GM13977 (cell line): ENCODE measurements at places on chromosomes 12 and 14.

DNA sequence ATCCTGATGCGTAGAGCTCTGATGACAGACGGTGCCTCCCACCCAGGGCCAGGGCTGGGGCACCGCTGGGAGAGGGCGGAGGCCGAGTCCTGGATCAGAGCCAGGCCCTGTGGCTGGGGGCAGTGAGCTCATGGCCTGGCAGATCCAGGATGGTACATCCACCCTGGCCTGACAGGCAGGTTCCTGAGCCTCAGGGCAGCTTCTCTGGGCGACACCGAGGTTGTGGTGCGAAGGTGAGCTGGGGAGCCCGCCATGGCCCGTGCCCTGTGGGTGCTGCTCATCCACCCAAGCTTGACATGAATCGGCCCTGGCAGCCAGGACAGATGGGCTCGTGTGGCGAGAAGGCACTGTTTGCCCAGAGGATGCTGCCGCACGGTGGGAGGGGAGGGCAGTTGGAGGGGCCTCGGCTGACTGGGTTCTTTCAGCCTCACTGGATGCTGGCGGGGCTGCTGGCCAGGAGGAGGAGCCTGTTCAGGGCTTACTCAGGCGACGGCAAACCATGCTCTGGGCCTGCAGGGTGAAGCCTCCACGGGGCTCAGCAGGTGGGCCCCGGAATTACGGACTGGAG, 16.6 kb downstream of the LRTM2 start:
- DNase-seq, result no peak

DNA sequence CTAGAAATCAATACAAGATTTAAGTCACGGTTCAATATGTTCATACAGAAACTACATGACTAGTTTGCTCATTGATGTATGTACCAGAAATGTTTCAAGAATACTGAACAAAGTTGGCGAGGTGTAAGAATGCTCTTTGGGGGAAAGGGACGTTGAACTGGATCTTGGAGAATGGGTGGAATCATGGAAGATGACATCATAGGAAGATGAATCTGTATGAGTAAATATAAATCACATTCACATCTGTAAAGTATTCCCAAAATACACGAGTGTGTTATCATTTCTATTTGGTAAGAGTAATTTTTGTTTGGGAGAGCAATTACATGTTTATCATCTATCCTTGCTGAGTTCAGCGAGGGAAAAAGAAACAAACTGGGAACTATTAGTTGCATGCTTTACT, 162.2 kb upstream of the TMTC1 start:
- no peak for DNase-seq

DNA sequence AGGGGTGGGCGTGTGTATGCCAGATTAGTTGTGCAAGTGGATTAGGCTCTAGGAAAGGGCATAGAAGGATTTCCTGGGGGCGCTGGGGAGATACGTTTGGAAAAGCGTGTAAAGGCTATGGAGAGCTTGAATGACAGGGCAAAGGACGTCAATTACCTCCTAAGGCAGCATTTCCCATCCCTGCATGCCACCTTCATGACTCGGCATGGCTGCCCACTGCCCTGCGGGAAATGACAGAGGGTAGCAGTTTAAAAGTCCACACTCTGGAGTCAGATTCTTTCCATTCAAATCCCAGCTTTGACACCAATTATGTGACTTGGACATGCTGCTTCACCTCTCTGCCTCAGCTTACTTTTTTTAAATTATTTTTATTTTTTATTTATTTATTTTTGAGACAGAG, 14.8 kb upstream of the TMEM229B start:
- DNase-seq, result no peak

- no peak for DNase-seq
These were observed 91.3 kb upstream of the GZMB start for GRCh38 chr14:24725311-24725710.
